ENCODE measurements at places on chromosomes 11 and 22.

DNA sequence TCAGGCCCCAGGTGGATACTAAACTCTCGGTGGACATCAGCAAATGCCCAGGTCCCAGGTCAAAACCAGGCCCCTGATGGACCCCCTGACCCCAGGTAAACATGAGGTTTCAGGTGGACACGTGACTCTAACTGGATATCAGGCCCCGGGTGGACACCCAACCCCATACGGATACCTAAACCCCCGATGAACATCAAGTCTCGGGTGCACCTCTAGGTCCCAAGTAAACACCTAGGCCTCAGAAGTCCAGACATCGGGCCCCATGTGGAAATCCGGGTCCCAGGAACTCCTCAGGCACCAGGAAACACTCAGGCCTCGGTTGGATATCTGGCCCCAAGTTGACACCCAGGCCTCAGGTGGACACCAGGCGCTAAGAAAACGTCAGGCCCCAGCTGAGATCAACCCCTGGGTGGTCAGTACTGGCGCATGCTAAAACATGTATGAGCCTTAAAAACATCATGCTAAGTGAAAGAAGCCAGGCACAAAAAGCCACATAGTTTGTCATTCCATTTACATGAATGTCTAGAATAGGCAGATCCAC lies 54.4 kb upstream of the SEPTIN5 start:
- DNase-seq: no peak

DNA sequence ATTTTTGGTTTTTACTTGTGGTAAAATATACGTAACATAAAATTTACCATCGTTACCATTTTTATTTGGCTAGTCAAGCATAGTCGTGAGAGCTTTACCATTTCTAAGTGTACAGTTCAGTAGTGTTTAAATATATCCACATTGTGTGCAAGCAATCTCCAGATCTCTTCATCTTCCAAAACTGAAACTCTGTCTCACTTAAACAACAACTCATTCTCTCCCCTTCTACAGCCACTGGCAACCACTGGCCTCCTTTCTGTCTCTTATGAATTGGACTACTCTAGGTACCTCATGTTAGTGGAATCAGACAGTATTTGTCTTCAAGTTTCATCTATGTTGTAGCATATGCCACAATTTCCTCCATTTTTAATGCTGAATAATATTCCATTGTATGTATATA lies 37.4 kb downstream of the SMC1B start:
- DNase-seq: no peak

- DNase-seq: no peak
Observed at GRCh38 chr11:2158296-2158737, 2.7 kb downstream of the INS start.

- no peak for DNase-seq
Observed at GRCh38 chr11:112417339-112417738, 156.7 kb upstream of the PLET1 start.

GRCh38 chr11:35844579-35844978 lies 99.3 kb upstream of the LDLRAD3 start:
- DNase-seq: no peak

GRCh38 chr22:33710326-33710725 lies 209.9 kb downstream of the LARGE1 start:
- DNase-seq: no peak

DNA sequence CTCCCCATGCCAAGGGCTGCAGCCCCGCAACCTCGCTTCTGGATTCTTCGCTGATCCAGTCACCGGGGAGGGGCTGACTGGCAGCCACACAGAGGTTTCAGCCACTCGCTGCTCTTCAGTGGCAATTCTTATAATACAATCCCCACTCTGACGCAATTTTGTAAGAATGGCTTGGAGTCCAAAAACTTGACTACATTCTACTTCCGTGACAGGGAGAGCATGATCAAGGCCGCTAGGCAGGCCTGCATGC lies 14.9 kb downstream of the PPM1F start:
- DNase-seq: no peak

- DNase-seq: no peak
Observed at GRCh38 chr11:86138958-86139357, 70.1 kb upstream of the PICALM start.

DNA sequence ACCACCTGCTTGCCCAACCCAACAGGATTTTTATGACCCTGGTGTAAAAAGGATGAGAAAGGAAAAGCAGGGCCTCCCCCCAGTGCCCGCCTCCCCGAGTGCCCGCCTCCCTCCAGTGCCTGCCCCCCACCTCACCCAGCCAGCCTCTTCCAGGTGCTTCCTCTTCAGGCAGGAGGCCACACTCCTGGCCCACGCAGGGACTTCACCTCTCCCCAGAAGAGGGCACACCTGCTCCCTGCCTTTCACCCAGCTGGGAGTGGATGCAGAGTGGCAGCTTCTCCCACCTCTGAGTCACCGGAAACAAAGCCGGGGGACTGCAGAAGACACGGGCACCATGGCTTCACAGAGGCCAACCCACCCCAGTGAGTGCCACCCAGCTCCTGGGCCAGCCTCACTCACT lies 16.1 kb downstream of the CPT1A start:
- no peak for DNase-seq

- DNase-seq: peak; percentile 70
Observed at GRCh38 chr11:9663699-9664275, at the start of gene SWAP70. SWAP70 (plus strand) TSS chr11:9664077; CDS start chr11:9664180, 103 bp downstream.

DNA sequence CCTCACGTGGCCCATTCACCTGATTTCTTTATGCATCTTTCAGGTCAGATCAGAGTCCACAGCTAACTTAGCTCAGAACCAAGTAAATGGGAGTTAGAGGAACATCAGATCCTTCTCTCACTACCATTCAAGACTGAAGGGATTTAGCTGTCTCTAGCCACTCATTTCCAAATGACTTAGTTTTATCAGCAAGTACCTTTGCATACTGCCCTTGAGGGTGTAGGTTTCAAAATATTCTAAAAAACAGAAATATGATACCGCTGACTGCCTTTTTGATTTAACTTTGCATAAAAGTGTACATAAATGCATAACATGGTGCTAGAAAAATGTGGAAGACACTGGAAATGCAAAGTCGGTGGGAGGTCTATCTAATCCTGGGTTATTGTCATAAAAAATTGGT lies 500.6 kb upstream of the CHORDC1 start:
- DNase-seq: no peak

DNA sequence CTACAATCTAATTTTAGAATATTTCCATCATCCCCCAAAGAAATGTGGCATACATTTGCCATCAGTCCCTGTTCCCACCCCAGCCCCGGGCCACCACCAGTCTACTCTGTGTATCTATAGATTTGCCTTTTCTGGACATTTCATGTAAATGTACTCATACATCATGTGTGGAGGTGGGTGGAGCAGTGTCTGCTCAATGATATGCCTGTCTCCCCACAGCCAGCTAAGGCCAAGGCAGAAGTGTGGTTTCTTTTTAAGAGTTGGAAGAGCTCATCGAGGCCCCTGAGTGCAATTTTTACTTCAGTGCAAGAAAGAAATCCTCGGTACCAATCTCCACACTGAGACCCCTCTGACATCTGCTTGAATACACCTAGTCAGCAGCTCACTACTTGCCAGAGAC lies 80.5 kb downstream of the TP53I11 start:
- DNase-seq: no peak

DNA sequence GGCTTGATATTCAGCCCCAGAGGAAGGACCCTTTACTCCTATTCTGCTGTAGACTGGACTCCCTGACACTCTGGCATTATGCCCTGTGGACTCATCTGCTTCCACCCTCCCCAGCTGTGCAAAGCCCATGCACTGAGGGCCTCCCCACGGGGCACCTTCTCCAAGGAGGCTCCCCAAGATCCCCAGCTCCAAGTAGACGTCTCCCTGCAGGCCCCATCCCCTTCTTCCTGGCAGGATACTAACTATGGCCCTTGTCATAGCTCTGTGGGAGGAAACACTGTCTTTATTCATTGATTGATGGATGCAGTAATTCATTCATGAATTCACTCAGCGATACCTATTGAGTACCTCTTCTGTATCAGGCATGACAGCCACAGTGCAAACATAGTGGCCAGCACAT lies 15.3 kb upstream of the APOL6 start:
- no peak for DNase-seq

DNA sequence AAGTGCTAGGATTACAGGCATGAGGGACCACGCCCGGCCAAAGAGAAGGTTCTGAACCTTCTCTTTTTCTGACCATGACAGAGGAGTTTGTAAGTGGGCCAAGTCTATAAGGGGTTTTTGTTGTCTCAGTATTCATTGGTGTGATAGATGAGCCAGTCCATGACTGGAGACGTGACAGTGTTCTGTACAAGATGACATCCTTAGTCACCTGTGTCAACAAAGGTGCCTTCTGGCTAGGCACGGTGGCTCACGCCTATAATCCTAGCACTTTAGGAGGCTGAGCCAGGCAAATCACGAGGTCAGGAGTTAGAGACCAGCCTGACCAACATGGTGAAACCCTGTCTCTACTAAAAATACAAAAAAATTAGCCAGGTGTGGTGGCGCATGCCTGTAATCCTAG lies 4.2 kb upstream of the KLHL22 start:
- DNase-seq: no peak

DNA sequence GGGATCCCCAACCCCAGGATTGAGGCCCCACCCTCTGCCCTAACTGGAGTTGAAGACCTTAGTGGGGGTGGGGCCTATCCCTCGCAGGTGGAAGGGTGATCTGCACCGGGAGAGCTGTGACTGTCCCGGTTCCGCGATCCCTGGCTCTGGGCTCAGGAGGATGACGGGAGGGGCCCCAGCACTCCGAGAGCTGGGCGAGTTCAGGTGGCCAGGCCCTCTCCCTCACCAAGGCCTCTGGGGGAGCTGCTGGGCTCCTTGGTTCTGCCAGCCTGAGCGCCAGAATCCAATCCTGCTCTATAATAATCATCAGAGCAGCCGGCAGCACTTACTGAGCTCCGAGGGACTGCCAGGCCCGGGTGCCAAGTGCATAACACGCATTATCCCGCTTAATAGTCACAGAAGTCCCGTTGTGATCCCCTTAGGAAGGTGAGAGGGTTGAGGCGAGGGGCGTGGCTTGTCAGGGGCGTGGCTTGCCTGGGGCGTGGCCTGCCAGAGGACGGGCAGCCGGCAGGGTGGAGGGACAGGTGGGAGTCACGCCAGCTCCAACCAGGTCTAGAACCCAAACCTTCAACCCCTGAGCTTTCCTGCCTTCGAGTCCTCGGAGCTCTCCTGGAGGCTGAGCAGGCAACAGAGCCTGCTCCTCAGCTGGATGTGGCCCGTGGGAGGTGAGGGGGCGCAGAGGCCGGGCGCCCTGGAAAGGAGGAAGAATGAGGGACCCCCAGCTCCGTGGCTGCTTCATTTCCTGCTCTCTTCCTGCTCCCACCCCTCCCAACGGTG lies 7.3 kb upstream of the SYT7 start:
- peak; percentile 33 for DNase-seq

DNA sequence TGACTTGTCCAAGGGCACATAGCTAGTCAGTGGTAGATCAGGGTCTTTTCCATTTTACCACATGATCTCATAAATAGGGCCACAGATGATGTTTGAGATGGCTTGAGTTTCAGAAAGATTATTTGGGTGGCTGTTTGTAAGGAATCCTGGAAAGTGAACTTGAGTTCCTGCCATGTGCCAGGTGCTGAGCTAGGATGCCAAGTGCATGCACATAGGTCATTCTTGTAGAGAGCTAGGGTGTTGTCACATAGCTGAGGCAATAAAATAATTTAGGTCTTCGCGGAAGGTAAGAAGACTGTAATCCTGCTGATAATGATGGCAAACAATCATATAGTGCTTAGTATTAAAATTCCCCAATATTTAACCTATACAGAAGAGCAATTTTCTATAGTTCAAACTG lies 1162.6 kb upstream of the TENM4 start:
- no peak for DNase-seq
